ENCODE measurements at places on chromosomes 1 and 21.

DNA sequence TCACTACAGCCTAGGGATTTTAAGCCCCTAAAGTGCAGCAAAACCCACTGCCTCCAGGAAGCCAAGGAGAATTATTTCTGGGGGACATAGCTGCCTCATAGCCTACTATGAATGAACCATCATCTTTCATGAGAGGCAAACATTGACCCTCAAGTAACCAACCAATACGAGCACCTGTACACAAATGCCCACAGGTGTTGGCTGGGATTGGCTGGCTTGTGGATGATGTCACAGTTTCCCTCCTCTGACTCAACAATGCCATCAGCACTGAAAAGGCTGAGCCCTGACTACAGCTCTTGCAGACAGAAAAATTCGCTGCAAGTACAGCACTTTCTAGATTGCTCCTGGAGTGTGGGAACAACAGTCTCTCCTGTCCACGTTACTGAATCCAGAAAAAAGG, at the start of gene HMGB4:
HMGB4 (plus strand) TSS at position 301 of the 400 bp plus-strand sequence. CDS start 113 bp downstream, outside the sequence.
- no peak for DNase-seq

- peak; percentile 20 for DNase-seq
Measured at GRCh38 chr1:21956720-21957552, 19.8 kb upstream of the HSPG2 start.

DNA sequence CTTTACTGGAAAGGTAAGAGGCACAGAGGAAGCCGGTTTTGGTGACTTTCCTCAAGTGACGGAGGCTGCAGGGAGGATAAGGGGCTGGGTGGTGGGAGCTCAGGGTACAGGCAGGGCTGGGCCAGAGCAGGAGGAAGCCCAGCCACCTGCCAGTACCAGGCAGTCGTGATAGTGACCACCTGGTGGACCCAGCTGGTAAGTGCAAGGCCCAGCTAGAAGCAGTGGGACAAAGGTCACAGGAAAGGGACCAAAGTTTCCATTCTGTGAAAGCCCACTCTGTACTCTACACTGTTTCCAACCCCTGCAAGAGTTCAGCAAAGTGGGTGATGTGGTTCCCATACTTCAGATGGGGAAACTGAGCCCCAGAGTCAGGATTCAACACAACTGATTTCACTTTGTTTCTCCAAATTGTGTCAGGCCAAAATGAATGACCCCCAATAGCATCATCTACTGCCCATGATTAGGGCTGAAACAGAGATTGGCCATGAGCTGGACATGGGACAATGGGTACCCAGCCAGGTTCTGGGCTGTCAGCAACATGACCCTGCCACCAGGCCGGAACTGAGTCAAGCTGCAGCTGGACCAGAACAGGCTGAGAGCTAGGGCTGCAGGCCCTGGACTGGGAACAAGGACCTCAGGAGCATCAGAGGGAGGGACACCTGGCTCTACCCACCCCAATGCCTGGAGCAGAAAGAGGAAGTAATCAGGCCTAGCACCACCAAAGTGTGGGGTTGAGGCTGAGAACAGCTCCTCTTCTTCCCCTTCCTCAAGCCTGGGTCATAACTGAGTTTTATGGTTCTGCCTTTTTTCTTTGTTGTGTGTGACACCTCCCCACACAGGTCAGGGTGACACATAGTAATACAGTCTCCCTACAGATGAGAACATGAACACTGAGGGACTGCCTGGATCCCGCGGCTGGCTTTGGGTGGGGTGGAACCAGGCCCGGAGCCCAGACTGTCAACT, 50.2 kb downstream of the KCNN3 start:
- no peak for DNase-seq

- no peak for DNase-seq
Measured at GRCh38 chr1:202575918-202576653, 134.2 kb downstream of the SYT2 start.

GRCh38 chr1:167784876-167785550, 63.2 kb downstream of the MPZL1 start:
- DNase-seq: no peak

GRCh38 chr1:155812878-155813277, 44.1 kb downstream of the GON4L start:
- no peak for DNase-seq

GRCh38 chr1:52288286-52288685, 77.7 kb downstream of the CC2D1B start:
- no peak for DNase-seq

DNA sequence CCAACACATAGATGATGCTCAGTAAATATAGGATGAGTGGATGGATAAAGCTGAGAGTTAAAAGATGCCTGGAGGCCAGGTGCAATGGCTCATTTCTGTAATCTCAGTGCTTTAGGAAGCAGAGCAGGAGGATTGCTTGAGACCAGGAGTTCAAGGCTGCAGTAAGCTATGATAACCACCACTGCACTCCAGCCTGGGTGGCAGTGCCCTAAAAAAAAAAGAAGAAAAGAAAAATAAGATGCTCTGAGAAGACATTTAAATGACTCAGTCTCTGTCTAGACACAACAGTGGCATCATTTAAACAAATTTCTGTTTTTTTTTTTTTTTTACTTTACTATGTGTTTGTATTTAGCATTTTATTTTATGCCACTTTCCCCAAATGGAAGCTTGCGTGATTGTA, 25.3 kb upstream of the IL19 start:
- DNase-seq: no peak

GRCh38 chr1:200343874-200344273, 66.0 kb downstream of the ZNF281 start:
- no peak for DNase-seq

Data from activated T-cell treated with anti-CD3 and anti-CD28 coated beads for 24 hours (primary cell).